ENCODE measurements at places on chromosomes 2 and 18. TPM values are rescaled to one million over a fixed set of nuclear protein-coding genes. Genes with fewer than 3 reads are reported as not detected.

- no peak for DNase-seq
- H3K36me3 ChIP-seq = no peaks in the 10 kb centered on the region
- no peak overlapping the region for H3K4me3 ChIP-seq
- no peaks in the 10 kb centered on the region for H3K27me3 ChIP-seq
- no peaks in the 10 kb centered on the region for H3K4me1 ChIP-seq
- H3K27ac ChIP-seq = no peak overlapping the region
These were observed 53.9 kb downstream of the RTTN start for GRCh38 chr18:70151614-70152013.

GRCh38 chr2:85455552-85456090, 37.1 kb downstream of the SH2D6 start:
- no peaks in the 10 kb centered on the region for H3K27me3 ChIP-seq
- H3K4me3 ChIP-seq = no peak overlapping the region
- no peak for DNase-seq
- no peaks in the 10 kb centered on the region for H3K36me3 ChIP-seq
- no peaks in the 10 kb centered on the region for H3K4me1 ChIP-seq

Gene RFX8
- not detected for total RNA-seq

Gene ATP8B1
- 36.5 TPM for total RNA-seq

Gene EPHA4
- 36.8 TPM for total RNA-seq

Measured in hepatocyte (in vitro differentiated cells).